ENCODE measurements at places on chromosomes 12 and 14.

- no peak for DNase-seq
Observed at GRCh38 chr14:61698206-61698980, 3.1 kb downstream of the HIF1A start.

- DNase-seq, result no peak
Observed at GRCh38 chr14:50821510-50822464, 9.2 kb downstream of the NIN start.

DNA sequence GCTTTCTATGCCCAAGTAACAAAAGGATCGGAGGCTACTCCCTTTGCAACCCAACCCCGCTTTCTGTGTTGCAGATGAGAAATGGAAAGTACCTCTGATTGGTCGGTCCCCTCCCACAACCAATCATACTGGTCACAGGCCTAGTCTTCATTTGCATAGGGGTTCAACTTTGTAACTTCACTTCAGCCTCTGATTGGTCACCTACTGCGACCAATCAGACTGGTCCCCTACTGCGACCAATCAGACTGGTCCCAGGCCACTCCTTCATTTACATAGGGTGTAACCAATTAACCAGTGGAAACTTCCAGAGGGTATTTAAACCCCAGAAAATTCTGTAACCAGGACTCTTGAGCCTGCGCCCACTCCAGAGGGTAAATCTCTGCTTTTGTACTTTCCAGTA lies 906.4 kb upstream of the TMEM132C start:
- no peak for DNase-seq

DNA sequence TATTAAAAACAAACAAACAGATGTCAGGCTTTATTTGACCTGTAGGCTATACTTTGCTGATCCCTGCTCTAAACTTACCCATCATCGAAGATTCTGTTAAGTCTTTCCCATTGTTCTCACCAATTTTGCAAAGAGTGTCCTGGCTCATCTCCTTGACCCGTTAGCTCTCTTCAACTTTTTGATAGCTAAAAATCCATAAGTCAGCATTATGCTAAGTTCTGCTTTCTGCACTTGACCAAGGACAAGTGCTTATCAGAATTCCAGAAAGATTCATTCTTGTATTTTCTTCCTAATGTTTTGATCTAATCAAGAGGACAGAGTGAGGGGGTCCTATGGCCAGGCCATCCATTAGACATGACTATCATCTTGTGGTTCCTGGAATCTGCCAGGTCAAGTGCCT lies 503.5 kb downstream of the FUT8 start:
- DNase-seq, result no peak

DNA sequence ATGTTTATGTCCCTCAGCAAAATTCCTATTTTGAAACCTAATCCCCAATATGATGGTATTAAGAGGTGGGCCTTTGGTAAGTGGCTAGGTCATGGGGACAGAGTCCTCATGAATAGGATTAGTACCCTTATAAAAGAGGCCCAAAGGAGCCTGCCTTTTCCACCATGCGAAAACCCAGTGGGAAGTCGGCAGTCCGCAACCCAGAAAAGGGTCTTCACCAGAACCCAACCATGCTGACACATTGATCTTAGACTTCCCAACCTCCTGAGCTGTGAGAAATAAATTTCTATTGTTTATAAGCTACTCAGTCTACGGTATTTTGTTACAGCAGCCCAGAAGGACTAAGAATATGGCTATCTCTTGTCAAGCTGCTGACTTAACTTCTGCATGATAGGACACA lies 66.5 kb downstream of the COCH start:
- DNase-seq, result no peak

GRCh38 chr12:54126029-54126695 lies 62.6 kb downstream of the SMUG1 start:
- DNase-seq, result no peak

DNA sequence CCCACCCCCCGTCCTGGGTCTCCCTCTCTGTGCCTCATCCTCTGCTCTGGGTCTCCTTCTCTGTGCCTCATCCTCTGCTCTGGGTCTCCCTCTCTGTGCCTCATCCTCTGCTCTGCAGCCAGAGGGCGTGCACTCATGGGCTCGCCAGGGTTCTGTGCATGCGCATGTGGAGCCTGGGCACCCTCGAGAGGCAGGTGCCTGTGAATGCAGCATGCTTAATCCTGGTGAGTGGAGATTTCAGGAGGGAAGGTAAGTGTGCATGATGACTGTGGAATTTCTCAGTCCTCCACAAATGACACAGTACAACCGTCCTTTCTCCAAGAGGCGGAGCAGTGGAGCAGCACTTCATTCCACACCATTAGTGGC lies 65.2 kb downstream of the EP400 start:
- no peak for DNase-seq

- DNase-seq, result no peak
Observed at GRCh38 chr12:119627019-119627643, 33.6 kb downstream of the TMEM233 start.

DNA sequence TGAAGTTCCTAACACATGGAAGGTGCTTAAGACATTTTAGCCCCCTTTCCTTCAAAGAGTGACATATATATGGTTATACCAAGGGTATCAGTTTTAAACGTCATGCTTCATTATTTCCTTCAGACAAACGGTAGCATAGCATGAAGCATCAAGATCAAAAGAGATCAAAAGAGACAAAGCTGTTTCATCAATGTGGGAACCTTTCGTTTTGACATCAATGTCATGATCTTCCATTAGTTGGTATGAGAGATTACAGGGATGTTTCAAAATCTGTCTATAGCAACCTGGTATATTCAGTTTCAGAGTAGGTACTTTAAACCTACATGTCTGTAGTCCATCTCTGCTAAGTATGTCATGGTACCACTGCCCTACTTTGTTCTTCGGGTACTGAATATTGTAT lies 28.3 kb downstream of the PUS7L start:
- DNase-seq, result no peak

- DNase-seq, result no peak
Observed at GRCh38 chr12:123919980-123920360, 52.7 kb downstream of the CCDC92 start.

DNA sequence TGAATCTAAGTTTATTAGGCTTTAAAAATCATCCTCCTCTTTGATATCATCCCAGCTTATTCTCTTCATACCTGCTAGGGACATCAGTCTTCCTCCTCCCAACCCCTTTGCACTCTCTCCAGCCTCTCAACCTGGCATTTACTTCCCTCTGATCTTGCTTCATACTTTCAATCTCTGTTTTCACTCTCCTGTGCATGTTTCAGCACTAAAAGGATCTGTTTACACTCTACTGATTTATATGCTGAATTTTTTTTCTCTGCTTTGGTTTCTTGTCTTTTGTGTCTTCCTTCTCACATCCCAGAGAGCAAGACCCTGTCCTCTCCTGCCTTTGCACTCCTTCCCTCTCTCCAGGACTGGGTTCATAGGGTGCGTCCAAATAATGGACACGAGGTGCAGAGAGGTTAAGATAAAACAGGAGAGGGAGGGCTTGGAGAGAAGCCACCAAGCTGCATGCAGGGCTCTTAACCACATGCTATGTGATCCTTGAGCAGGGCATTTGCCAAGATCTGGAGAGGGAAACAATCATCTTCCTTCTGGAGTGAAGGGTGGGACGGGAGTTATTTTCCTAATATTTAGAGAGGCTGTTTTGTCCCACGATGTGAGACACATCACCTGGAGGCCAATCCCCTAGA lies 3.0 kb upstream of the CISTR start:
- no peak for DNase-seq

DNA sequence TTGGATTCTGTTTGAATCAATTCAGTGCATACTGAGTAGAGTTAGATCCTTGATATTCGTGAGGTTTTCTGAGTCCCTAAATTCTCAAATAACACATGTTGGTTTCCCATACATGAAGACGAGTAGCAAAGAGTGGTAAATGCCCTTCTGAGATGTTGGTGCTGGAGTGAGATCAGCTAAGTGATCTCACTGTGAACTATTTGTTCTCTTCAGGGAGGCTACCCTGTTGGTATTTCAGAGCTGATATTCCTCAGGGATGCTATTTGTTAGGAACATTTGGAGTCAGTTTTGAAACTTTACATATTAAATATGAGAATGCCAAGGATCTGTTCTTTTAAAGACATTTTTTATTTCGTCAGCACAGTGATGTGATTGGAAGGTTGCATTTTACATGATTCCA lies 54.7 kb downstream of the SUSD6 start:
- DNase-seq, result no peak

DNA sequence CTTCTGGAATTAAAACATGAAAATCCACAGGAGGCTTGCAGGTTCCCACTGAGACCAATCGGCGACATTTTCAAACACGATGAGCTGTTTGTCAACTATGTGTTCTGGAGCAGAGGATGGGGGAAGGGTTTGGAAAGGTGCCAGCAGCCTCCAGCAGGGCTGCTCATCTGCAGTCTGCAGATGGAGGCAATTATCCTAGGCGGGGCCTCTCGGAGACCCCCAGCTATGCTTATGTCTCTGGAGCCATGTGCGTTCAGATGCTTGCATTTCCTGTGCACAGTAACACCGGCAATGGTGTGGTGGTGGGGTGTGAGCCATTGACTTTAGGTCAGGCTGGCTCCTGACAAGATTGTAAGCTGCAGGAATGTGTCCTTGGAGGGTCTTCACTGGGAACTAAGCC lies 51.7 kb downstream of the RPH3A start:
- DNase-seq, result no peak

DNA sequence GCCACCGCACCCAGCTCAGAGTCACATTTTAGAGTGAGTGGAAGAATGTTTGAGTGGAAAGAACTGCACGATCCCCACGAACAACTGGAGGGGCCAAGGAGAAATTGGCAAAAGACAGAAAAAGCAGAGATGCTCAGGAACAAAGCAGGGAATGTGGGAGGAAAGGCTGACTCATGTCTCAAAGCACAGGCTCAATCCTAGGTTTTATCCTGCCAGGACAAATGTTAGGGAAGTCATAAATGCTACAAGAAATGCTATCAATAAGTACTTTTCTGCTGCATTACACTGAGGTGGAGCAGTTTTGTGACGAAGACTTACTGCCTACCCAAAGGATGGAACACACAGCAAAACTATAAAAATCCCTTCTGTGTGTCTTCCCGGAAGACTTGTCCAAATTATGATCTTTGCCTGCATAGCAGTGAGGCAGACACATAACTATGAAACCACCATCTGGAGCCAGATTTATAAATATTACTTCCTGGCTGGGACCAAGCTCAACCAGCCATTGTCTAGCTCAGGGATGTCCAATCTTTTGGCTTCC lies 26.7 kb downstream of the NIN start:
- DNase-seq, result no peak

GRCh38 chr14:36320897-36321381 lies 502 bp upstream of the MBIP start:
- no peak for DNase-seq

GRCh38 chr14:34522496-34522895 lies 17.0 kb downstream of the EAPP start:
- DNase-seq, result no peak

- peak; percentile 51 for DNase-seq
Observed at GRCh38 chr14:64196814-64197411, 97.3 kb downstream of the ESR2 start.

- no peak for DNase-seq
Observed at GRCh38 chr14:29320286-29320685, 553.7 kb downstream of the FOXG1 start.

GRCh38 chr14:93160353-93160801 lies 24.3 kb downstream of the MOAP1 start:
- no peak for DNase-seq

DNA sequence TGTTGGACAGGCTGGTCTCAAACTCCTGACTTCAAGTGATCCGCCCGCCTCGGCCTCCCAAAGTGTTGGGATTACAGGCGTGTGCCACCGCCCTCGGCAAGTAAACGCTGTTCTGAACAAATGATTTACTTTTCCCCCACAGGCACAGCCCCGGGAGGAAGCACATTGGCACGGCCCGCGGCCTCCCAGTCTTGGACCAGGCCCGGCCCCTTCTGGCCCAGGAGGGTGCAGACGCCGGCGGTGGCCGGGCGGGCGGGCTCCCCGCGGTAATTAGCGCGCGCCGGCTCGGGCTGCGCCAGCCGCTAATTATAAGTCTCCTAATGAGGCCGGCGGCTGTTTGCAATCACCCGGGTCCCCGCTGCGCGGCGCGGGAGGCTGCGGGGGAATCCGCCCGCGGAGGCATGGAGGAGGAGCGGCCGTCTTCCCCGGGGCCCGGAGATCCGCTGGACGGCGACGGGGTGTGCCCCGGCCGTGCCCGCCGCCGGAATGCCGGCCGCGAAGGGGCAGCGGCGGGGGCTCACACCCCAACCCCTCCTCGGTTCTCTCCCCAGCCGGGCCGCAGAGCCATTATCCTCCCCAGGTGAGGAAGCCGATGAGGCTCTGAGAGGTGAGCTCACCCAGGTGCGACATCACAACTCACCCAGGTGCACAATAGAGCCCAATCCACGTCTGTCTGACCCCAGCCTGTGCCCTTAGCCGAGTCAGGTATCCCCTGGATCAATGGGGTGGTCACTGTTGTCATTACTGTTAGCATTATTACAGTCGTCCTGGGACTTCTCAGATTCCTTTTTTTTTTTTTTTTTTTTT lies 3.3 kb upstream of the POP5 start:
- peak; percentile 71 for DNase-seq

DNA sequence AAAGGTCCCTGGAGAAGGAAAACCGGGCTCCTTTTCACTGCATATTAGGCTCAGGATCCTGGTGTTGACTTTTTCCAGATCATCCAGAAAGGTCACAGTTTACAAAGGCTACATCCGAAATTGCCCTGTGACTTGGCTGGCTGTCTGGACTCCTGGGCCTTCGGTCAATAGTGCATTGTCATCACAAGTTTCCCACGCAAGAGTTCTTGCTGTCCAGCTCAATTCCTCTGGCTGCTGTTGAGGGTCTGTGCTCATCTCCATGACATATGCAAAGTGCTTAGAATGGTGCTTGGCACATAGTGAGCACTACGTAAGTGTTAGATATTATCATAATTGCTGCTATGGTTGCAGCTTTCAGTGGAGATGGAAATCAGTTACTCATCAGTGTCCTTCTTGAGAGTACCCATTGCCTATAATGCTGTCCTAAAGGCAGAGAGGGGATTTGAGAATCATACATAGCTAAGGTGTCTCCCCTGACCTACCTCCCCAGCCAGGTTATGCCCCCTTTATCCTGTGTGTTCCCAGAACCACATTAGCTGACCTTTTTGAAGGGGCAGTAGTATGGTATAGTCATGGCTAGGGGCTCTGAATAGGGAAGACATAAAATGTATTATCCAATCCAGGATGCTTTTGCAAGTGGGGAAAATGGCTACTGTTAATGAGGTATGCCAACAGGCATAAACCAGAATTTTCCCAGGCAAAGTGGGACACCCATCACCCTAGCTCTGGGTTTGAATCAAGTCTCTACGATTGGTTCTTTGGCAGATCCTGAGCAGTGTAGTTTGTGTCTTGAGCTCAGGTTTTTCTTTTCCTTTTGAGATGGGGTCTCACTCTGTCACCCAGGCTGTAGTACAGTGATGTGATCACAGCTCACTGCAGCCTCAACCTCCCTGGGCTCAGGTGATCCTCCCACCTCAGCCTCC lies 132.0 kb upstream of the CCND2 start:
- DNase-seq, result no peak

DNA sequence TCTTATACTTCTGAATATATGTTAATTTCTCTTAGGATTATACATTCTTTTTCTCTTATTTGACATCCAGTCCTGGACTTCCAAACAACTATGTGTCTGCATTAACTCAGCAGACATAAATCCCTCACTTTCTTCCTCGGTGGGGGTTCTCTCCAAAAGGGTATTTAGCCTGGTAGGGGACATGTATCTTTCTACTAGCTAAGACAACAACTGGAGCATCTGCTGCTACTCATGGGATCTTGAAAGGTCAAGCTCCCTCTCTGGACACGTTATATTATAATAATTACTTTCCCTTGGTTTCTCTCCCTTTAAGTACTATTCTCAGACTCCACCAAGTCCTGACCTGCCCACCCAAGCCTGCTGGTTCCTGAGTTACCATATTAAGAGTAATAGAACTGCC lies 983.7 kb upstream of the FLRT2 start:
- no peak for DNase-seq

- no peak for DNase-seq
Observed at GRCh38 chr14:91400696-91401095, 16.9 kb downstream of the CCDC88C start.
